SW 1271 (cell line): ENCODE measurements at places on chromosomes 3 and 15.

DNA sequence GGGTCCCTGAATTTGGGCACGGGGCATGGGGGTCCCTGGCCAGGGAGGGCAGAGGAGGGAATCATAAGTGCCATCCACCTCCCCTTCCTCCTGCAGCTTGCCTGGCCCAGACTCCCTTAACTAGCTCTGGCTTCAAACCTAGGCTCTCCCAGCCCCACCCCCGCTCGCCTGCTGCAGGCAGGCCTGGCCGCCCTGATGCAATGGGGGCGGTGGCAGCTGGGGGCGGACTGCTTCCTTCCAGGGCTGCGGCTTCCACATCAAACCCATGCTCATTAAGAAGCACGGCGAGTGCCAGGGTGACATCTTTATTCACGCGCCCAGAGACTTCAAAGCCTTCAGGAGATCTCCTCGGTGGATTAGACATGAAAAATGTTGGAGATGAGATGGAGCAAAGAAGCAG is 123.1 kb downstream of the TPRA1 start:
- no peak for DNase-seq

GRCh38 chr3:39108200-39108710 is 775 bp downstream of the TTC21A start:
- DNase-seq = no peak

- DNase-seq = peak; percentile 47
Observed at GRCh38 chr15:90099868-90100831, 2.1 kb downstream of the IDH2 start.

DNA sequence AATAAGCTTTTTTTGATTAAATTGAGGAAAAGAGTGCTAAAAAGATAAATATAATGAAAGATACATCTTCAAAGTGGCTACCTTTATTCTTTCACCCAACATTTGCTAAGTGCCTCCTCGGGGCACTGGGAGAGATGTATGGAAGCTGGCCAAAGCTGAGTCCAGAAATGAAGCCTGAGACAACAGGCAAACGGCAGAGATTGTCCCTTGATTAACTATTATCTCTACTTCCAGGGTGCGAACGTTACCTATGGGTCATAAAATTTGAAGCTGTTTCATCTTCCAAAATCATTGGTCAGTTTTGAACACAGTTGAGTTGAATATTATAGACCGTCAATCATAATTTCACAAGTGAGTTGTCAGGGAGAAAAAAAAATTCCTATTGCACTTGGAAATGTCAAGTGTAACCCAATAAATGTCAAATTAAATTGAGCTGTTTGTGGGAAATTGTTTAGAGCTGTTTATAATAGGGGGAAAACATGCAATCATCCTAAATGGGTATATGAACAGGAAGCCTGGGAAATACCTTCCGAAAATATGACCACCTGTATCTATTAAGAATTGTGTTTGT is 73.9 kb downstream of the SUCLG2 start:
- DNase-seq = no peak

GRCh38 chr3:47865192-47865591 is 62.3 kb downstream of the DHX30 start:
- no peak for DNase-seq
